Retina (tissue), 1 donor: ENCODE measurements at places on chromosomes 3 and 15.

DNA sequence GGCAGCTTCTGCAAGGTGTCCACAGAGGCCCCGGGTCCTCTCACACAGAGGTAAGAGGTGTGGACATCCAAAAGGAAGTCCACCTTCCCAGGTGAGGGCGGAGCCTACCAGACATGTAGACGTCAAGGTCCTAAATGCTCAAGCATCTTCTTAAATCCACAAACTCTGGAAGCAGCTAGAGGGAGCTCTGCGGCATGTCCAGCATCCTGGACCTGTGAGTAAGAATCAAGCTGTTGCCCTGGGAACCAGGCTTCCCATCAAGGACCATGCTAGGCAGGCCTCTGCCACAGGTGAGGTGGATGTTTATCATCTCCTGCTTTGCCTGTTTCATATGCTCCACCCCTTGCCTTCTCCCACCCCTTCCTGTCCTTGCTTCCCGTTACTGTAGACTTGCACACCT is 368.2 kb downstream of the GABRG3 start:
- no peak for DNase-seq

GRCh38 chr3:101976473-101976872 is 127.2 kb downstream of the NFKBIZ start:
- DNase-seq: no peak

- no peak for DNase-seq
These were observed 105.0 kb downstream of the IQCH start for GRCh38 chr15:67359431-67360079.

- DNase-seq: no peak
These were observed 80.1 kb downstream of the CCNL1 start for GRCh38 chr3:157079676-157080369.

GRCh38 chr3:190579514-190580137 is 65.7 kb downstream of the IL1RAP start:
- DNase-seq: no peak

GRCh38 chr3:98902351-98902740 is 851 bp upstream of the DCBLD2 start:
- DNase-seq: no peak

- no peak for DNase-seq
These were observed 86.7 kb downstream of the THBS1 start for GRCh38 chr15:39667382-39668127.

DNA sequence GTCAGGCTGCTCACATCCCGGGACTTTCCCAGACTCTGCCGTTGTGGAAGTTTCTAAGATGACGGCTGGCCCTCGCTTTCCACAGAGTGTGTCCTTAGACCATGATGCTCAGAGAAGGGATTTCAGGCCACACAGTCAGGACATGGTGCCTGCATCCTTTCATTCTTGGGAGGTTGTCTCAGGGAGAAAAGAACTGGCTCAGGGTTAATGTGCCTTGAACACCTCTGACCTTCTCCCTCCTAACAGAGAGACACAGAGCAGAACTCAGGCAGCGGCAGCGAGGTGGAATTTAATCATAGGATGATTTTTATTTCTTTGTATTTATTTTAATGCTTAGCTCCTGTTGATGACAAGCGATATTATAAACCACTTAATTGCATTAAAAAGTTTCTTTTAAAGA is 96.9 kb upstream of the ATP2B2 start:
- no peak for DNase-seq

DNA sequence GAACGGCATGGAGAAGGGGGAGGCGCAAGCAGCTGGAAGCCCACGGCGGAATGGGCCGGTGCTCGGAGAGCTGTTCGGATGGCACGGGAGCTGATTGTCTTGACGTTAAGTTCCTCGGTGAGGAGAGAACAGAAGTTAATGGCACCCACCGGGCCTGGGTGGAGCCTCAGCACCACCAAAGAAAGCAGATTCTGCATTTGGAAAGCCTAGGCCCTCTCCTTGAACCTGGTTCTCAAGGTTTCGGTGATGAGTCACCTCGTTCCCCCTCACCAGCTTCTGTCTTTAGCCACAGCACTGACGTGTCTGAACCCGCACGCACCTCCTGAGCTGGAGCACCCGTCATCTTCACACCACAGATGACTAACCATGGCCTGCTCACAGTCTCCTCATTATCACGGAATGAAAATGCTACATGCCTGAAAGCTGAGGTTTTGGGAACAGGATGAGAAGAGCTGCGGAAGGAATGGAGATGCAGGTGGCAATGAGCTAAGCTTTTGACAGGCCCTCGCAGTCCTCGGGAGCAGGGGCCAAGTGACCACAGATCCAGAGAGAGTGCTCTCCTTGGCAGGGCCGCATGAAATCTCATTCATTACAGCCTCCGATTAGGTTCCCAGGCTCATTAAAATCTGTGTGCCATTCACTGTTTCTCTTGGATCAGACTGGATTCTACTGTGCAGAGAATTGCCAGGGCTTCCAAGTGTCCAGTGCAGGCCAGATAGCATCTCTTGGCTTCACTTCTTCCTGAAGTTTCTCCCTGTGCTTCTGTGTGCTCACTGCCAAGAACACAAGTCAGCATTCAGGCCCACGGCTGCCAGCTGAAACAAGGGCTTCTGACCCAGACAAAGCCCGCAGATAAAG is 96.3 kb upstream of the DLG1 start:
- no peak for DNase-seq

GRCh38 chr3:179156170-179156569 is 8.0 kb downstream of the PIK3CA start:
- DNase-seq: no peak

DNA sequence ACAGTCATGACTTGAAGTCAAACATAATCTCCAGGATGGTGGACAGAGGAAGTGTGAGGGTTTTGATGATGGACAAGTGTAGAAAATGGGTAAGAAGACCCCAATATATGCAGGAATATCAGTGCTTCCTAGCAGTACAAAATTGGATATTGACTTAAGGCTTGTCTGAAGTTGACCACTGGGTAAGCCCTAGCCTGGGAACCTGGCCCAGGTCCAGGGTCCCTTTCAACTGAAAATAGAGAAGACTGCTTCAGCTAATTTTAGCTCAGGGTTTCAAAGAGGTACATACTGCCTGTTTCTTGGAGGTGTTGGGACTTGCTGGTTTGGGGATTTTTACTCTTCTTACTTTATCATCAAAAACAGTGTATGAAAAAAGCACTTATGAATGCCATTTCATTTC is 4.7 kb downstream of the NR1D2 start:
- no peak for DNase-seq

- DNase-seq: peak; percentile 47
These were observed 48.8 kb downstream of the ADAMTS9 start for GRCh38 chr3:64638981-64639481.

DNA sequence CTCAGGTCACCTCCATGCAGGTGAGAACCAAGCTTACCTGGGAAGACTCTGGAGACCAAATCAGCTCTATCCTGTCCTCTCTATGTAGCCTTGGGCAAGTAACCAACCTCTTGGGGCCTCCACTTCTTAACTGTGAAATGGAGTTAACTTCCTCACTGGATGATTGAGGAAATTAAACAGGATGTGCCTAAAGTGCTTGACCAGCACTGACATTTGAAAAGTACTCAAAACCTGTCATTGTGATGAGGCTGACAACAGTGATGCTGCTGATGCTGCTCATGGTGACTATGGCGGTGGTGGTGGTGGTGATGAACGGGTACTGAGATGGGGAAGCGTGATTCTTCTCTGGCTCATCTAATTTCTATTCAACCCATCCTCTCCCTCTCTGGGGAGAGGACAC is 22.3 kb downstream of the VIPR1 start:
- DNase-seq: no peak

DNA sequence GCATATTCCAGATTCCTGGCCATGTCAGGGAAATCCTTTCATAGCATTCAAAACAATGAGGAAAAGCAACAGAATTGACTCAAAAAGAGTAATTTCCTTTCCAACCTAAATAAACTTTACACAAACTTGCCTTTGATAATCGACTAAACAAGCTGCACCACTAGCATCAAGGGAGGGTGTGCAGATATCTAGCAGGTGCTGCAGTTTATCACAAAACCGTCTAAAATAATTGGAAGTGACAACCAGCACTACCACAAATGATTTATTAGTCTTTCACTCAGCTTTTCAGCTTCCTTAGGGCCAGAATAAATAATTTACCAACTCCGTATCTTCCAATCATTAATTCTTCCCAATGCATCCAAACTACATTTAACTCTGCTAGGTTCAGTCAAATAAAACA is 71.7 kb downstream of the TBC1D5 start:
- DNase-seq: peak; percentile 25

GRCh38 chr3:55518451-55518850 is 31.3 kb upstream of the WNT5A start:
- no peak for DNase-seq

DNA sequence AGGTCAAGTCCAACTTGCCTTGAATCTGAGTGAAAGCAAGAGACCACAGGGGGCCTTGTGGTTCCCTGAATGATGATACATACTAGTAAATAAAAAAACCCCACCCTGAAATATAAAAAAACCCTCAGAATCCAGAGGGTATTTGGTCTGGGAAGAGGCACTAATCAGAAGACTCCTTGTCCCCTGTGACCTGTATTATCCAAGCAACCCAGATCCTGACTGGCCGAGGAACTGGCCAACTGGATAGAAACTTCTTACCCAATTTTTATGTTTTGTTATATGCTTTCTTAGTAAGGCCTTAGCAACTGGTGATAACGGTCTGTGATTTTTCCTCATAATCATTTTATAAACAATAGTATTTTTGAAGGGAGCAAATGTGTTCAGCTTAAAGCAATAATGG is 17.5 kb downstream of the ABI3BP start:
- no peak for DNase-seq

GRCh38 chr3:110940055-110940454 is 131.6 kb upstream of the NECTIN3 start:
- no peak for DNase-seq

DNA sequence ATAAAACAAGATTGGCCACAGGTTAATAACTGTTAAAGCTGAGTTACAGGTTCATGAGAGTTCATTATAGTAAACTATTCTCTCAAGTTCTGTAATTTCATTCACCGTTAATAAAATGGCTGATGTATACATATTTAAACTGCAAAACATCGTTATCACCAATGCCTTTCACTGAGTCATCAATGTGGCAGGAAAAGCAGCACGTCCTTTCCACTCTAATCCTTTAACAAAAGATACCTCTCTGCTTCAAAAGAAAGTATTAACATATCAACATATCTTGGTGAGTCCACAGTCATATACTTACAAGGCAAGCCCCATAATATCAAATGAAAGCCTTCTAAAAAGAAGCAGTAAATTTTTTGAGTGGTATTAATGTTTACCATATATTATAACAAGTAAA is 54.5 kb downstream of the UACA start:
- no peak for DNase-seq

DNA sequence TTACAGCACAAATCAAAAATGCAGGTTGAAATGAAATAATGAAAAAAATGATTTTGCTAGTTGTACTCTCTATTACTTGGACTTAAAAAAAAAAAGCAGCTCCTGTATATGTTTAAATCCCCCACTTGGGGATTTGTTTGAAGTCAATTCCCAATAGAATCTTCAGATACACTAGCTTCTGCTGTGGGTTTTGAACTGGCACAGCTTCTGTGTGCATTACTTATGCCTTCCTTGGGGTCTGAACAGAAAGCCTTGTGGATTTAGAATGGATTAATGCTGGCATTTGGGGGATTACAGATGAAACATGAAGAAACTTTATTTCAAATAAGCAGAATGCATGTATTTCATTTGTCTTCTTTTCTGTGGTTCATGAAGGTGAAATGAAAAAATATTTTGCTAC is 513.2 kb upstream of the TBL1XR1 start:
- DNase-seq: no peak

DNA sequence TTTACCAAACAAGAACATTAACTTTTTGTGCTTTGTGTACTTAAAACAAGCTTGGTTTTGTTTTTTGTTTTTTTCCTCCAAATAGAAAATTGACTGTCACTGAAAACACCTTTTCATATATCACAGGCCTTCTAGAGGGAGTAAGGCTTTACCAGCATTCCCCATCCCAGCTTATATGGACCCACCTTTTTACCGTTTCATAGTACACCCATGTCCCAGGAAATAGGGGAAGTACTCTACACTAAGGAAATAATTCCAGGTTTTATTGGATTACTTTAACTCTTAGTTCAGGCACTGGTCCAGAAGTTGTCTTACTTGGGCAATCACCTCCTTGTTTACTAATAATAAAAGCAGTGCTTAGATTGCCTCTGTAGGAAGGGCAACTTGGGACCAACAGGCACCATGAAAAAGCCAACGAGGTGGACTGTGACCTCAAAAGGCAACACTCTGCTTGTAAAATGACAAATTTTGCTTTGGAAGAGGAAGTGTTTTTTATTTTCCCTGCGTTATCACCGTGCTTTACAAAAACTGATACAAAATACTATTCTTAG is 26.2 kb downstream of the HMG20A start:
- no peak for DNase-seq

- no peak for DNase-seq
These were observed 31.9 kb downstream of the MME start for GRCh38 chr3:155111971-155112370.

- DNase-seq: no peak
These were observed 41.8 kb downstream of the ITPR1 start for GRCh38 chr3:4534906-4535305.

- DNase-seq: no peak
These were observed 1765.0 kb downstream of the OTOL1 start for GRCh38 chr3:163261618-163262017.

DNA sequence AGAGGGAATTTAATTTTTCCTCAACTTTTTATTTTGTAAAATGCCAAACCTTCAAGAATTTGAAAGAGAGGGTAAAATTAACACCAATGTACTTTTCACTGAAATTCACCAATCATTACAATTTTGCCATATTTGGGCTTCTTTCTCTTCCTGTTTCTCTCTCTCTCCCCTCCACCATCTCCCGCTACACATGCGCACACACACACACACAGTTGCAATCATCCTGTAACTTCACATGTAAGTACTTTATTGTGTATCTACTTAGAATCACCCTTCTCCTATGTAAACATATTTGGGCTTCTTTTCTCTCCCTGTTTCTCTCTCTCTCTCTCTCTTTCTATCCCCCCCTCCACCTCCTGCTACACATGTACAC is 7.4 kb downstream of the ARL14 start:
- no peak for DNase-seq

DNA sequence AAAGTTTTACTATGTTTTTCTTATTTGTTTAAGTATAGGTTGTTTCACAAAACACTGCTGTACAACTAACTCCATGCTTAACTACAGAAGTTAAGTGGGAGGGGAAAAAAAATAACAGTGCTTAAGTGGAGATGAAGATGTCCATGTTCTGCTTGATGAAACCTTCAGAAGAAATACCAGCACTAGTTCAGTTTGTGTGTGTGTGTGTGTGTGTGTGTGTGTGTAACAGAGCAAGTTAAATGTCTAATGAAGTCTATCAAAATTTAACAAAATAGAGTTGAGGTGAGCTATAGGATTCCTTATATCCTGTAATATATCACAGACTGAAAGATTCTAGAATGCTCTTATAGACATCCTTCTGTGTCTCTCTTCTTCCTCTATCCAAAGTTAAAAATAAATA is 44.1 kb upstream of the CBLB start:
- no peak for DNase-seq

GRCh38 chr3:10553591-10554235 is 48.3 kb upstream of the ATP2B2 start:
- peak; percentile 85 for DNase-seq

GRCh38 chr3:52774901-52775864 is 2.2 kb upstream of the ITIH1 start:
- no peak for DNase-seq
